Stimulated activated CD4-positive, alpha-beta T cell treated with anti-CD3 and anti-CD28 coated beads, Interleukin-15, amount 100 ng/mL, for 1 hour (primary cell): ENCODE measurements at places on chromosomes 12 and 14.
A peak's percentile ranks its signal among the peaks of the same experiment; 100 is the strongest.

DNA sequence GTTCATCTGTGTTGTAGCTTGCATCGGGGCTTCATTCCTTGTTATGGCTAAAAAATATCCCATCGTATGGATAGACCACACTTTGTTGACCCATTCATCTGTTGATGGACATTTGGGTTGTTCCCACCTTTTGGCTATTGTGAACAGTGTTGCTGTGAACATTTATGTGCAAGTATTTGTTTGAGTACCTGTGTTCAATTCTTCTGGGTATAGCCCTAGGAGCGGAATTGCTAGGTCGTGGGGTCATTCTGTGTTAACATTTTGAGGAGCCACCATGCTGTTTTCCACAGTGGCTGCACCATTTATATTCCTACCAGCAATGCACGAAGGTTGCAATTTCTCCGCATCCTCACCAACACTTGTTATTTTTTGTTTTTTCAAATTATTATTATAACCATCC, 23.0 kb upstream of the NCOR2 start:
- DNase-seq, result no peak

GRCh38 chr14:79947440-79948054, 263.8 kb downstream of the DIO2 start:
- DNase-seq, result no peak

DNA sequence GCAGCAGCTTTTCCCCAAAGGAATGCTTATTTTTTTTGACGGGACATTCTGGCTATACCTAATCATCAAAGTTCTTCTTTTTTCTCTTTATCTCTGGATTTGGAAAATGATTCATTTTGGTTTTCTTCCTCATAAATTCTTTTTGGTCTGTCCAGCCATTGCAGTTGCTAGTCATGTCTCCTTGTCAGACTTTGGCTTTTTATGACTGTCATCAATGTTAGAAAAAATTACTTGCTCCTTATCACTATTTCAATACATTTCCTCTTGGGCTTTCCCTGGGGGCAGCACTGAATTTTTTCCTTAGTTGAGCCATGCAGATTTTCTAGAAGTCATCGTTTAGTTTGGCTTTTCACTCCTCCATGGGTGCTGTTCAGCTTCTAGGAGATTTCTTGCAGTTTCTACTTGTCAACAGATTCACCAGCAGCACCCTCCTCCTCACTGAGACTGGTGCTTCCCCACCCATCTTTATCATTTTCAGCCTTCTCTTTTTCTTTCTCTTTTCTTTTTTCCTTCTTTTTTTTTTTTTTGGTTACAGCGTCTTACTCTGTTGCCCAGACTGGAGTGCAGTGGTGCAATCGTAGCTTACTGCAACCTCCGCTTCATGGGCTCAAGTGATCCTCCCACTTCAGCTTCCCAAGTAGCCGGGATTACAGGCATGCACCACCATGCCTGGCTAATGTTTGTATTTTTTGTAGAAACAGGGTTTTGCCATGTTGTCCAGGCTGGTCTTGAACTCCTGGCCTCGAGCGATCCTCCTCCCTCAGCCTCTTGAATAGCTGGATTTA, 5.2 kb downstream of the ADIPOR2 start:
- no peak for DNase-seq

GRCh38 chr14:49865431-49865859, 12.9 kb upstream of the NEMF start:
- DNase-seq, result peak; percentile 77

DNA sequence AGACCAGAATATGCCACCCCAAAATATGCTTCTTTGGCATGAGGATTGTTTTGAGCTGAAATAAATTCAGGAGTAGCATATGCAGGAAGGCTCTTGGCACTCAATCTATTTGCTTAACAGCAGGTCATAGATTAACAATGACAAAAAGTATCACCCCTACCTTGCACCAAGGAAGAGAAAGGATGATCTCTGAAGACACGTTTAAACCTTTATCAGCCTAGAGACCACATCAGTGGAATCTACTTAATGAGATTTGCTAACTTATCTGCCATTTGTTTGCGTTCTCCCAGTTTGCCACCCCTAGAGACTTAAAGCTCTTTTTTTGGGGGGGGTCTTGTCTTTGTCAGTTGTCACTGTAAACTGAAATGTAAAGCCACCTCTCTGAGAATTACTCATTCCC, 1278.7 kb upstream of the USP15 start:
- DNase-seq, result no peak

- no peak for DNase-seq
These were observed 85.9 kb downstream of the CRADD start for GRCh38 chr12:93762912-93763553.

- DNase-seq, result no peak
These were observed 87.2 kb upstream of the FGD4 start for GRCh38 chr12:32312049-32312670.

DNA sequence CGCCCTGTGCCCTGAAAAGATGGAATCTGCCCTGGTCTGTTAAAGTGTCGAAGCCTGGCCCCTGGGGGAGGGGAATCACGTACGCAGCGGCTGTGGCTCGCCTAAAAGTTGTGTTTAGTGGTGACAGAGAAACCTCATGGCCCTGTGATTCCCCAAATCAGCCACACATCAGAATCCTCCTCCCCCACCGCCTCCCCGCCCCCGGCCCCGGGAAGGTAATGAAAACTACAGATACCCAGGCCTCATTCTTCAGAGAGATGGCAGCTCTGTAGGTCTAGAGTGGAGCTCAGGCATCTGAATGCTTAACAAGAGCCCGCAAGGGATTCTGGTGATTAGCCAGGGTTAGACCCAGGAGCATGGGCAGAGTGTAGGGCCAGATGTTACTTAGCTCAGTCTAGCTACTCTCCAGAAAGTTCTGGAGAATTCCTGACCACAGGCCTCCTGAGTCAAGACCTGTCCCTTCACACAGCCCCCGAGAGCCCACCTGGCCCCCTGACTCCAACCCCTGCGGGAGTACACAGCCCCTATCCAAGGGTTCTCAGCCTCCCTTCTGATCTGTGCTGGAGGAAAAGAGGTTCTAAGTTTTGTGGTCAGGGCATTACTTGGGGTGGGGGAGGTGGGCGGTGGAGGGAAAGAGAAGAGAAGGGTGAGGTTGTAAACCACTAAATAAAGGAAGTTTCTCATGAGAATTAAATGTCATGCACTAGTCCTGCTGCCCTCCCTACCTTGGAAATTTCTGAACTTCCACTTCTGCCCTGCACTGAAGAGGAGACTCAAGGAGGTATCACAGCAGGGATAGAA, 114.8 kb downstream of the PLXNC1 start:
- no peak for DNase-seq

DNA sequence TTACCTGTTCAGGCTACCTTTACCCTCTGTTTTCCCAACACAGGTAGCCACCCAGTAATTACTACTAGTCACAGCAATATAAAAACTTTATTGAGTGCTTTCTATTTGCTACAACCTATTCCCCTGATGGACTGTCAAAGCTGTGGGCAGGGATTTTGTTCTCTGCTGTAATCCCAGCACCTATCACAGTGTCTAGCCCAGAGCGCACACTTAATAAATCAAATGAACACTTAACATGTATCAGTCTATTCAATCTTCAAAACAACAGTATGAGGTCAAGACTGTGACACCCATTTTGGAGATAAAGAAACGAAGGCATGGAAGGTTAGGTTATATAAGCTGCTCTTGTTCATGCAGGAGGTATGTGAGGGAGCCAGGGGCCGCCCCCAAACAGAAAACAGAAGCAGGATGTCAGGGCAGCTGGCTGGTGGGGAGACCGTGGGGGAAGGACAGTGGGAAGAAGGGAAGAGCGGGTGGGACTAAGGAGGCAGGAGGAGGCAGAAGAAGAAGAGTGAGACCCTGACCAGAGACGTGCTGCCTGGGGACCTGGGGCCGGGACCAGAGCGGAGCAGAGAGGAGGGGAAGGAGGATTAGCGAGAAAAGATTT, 1.7 kb downstream of the TNFRSF1A start:
- no peak for DNase-seq

GRCh38 chr12:28388879-28389278, 198.6 kb downstream of the CCDC91 start:
- DNase-seq, result no peak

GRCh38 chr14:105069871-105070759, 4.9 kb upstream of the GPR132 start:
- no peak for DNase-seq

DNA sequence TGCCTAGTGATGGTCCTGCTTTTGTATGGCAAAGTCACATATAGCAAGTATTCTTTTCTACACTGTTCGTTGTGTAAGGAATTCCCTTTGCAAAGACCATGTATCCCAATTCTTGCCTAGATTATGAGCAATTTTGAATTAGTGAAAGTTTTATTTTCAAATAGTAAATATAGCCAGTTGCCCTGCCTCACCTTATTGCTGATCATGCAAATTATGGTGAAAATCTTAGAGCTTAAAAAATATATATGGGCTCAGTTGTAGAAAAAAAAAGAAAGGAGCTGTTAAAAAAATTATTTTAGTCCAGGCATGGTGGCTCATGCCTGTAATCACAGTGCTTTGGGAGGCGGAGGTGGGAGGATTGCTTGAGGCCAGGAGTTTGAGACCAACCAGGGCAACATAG, 18.8 kb downstream of the SRP54 start:
- no peak for DNase-seq

GRCh38 chr12:46303039-46303666, 34.3 kb upstream of the SLC38A1 start:
- DNase-seq, result peak; percentile 8

DNA sequence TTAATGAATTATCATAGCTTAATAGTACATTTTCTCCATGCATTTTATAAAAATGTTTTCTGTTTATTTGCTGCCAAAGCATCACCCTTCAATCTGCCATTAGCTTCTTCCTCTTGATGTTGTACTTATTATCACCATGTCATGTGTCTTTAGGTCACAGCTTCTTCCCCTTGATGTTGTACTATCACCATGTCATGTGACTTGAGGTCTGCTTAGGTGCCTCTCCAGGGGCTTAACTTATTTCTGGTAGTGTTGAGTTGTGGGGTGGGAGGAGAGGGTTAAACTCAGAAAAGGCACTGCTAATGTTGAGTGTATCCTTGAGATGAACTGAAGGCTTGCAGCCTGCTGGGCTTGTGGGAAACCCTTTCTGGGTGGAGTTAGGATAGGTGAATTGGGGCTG, 87.8 kb downstream of the DAAM1 start:
- no peak for DNase-seq

GRCh38 chr14:33413381-33413780, 474.7 kb downstream of the NPAS3 start:
- no peak for DNase-seq

- no peak for DNase-seq
These were observed 73.4 kb downstream of the GTF2A1 start for GRCh38 chr14:81147140-81147897.

- peak; percentile 20 for DNase-seq
These were observed 5.8 kb downstream of the KMT5A start for GRCh38 chr12:123389560-123390351.

- no peak for DNase-seq
These were observed 90.1 kb downstream of the LMNTD1 start for GRCh38 chr12:25463005-25463404.

DNA sequence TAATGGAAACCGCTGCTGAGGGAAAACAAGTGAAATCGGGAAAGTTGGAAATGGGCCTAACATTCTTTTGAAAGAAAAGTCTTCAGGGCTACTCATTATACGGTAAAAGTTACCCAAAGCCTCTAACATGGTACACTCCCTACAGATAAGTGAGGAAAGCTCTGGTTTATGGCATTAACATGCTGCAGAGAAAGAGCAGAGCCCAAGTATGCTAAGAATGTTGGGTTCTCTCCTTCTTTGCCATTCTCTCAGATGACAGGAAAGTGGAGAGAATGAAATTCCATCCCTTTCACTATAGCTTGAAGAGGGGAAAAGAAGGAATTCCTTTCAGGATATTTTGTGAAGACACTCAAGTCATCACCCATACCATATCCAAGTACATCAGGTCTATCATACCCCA, 348.0 kb downstream of the SEC23A start:
- no peak for DNase-seq

GRCh38 chr12:43848226-43848507, 12.3 kb downstream of the TMEM117 start:
- no peak for DNase-seq

GRCh38 chr12:78420991-78421390, 443.6 kb upstream of the SYT1 start:
- DNase-seq, result no peak

- DNase-seq, result no peak
These were observed 28.7 kb downstream of the CLIP1 start for GRCh38 chr12:122393817-122394216.

GRCh38 chr12:64931981-64932380, 107.5 kb downstream of the TBC1D30 start:
- DNase-seq, result no peak

DNA sequence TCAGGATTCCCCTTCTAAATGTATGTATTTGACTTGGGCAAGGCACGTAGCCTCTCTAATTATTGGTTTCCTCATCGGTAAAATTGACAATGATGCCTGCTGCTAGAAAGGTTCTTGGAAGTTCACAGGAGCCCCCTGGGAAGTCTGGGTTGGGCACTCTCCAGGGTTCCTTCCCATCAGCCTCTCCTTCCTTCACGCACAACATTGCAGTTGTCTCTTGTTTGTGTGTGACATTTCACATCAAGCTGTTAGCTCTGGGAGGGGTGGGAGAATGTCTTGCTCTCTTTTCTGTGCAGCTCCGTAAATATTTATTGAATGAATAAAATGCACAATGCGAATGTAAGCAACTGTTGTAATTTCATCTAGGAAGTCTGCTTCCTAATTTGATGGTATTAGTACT, 153.2 kb upstream of the PRICKLE1 start:
- DNase-seq, result no peak

DNA sequence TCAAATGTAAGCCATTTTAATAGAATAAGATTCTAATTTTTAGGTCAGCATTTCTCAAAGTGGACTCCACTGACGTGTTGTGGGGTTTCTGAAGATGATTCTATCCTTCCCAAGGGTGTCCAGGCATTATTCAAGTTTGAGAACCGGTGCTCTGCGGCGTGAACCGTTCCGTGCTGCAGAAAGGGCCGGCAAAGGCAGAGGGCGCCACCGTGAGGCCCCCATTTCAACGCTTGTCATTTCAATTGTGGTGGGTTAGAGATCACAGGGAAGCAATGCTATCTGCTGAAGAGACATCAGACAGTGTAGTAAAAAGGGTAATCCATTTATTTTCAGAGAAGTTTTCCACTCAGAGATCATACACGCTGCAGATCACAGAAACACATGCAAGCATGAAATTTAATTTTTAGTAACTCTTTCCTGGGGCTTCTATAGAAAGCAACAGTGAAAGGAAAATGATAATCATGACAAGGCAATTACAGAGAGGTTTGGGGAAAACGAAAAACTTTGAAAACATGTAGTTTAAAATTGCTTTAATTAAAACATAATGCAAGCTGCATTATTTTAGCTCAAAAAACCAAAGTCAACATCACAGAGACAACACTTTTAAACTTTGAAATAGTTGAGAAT, 201.7 kb downstream of the EXOC5 start:
- no peak for DNase-seq

DNA sequence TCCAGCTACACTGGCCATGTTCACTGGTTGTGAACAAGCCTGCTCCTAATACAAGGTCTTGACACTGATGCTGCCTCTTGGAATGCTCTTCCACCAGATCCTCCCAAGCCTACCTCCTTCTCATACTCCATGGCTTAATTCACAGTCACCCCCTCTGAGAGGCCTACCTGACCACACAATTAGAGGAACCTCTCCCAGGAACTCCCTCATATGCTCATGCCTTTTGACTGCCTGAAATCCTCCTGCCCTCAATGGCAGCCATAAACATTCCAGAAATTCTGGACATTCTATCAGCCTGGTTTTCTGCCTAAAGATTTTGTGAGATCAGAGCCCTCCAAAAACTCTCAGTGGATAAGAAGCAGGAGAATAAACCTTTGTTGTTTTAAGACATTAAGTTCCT, 340.2 kb downstream of the C12orf75 start:
- no peak for DNase-seq
